ENCODE measurements at places on chromosomes 7 and 10.

GRCh38 chr10:3749011-3749410, 36.0 kb downstream of the KLF6 start:
- no peak for DNase-seq

- no peak for DNase-seq
Observed at GRCh38 chr10:113069595-113069994, 119.5 kb downstream of the TCF7L2 start.

DNA sequence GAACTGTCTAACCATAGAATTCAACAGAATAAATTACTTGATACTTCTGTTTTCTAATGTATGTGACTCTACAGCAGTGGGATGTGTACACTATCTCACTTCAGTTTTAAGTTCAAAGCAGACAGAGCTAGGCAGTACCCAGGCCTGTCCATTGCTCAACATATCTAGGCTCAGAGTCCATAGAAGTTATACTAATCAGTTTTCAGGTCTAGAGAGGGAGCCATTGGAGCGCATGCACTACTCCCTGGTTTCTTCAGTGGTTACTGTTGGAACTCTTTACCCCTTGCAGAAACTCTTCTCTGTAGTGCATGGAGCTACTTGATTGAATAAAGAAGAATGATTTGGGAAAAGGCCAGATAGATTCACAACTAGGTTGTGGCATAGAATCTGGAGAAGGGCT, 4.4 kb downstream of the CD36 start:
- no peak for DNase-seq

DNA sequence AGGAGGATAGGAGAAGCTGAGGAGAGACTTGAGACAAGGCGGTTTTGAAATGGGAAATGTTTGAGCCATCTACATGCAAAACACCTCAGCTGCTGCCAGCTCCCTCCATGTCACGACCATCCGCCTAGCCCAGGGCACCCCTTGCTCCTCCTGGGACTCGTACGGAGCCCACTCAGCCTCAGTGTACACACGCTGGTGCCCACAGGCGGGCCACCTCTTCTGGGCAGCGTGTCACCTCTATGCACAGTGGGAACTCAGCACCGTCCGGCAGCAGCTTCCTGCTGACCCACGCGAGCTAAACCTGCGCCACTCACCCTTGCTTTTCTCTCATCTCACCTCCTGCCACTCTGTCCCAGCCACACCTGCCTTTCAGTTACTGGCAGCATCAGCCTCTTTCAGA, 108.3 kb downstream of the GALNT11 start:
- DNase-seq: no peak

DNA sequence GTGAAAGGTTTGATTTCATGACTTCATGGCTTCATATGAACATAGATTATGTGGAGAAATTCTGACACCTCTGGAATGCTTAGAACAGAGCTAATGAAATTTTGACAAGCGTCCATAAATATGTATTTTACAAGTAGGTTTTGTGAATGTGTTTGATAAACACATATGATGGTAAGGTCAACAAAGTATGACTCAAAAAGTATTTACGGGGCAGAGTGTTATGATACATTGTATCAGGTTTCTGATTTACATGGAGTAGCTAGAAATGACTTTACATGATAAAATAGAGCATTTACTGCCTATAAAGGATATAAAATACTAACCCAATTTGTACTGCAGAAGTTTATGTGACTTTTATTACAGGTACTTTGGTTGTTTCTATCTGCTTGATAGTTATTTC, 206.3 kb downstream of the MDFIC start:
- DNase-seq: no peak

DNA sequence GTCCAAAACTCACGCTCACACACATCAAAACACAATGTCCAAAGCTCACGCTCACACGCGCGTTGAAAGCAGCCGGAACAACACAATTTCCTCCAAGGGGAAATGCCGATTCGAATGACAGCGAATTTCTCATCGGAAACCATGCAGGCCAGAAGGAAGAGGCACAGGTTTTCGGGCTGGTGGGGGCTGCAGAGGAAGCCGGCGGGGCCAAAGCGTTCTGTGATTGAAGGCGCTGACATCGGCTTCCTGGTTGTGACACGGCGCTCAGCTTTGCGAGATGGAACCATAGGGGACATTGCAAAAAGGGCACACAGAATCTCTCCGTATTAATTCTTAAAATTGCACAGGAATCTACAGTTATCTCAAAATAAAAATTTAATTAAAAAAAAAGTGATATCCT, 61.3 kb downstream of the FOXL3 start:
- peak; percentile 74 for DNase-seq

GRCh38 chr7:137545059-137545716, 201.7 kb upstream of the PTN start:
- DNase-seq: no peak

DNA sequence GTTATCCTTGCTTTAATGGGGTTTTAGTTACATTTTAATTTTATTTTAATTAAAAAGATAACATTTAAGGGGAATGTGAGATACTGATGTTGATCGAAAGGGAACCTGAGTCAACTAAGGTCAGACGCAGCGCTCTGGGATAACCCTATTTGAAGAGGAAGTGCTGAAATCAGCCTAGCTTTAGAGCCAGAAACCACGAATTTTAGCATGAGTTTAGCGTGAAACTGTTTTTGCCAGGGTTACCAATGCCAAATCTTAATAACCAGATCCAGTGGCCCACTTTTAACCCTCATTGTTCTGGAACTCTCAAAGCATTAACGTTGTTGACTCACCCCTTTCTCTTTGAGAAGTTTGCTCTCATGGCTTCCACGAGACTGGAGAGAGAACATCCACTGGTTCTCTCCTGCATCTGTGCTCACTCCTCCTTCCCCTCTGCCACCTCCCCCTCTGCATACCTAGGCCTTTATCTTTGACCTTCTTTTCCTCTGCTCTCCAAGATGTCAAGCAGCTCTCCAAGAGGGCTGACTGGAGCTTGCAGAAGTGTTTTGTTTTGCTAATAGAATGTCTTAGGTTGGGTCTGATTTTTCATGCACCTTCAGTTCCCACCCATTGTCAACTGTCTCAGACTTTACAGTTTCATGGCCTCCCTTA, 198.3 kb upstream of the CELF2 start:
- DNase-seq: no peak

DNA sequence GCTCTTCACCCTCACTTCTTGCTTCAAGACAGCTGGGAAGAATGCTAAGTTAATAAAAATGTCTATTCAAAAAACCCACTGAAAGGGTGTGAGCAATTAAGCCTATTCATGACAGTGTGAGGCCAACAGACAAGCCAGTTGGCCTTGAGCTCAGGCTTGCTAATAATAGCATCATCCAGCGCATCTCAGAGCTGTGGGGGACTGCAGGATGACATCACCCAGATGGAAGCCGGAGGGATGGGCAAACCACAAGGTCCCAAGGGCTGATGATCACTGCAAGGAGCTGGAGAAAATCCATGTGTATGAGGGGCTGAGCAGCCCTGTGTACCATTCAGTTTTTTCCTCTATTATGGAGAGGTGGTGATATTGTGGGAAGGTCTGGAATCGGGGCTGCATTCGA, 770.4 kb downstream of the TNS3 start:
- no peak for DNase-seq

DNA sequence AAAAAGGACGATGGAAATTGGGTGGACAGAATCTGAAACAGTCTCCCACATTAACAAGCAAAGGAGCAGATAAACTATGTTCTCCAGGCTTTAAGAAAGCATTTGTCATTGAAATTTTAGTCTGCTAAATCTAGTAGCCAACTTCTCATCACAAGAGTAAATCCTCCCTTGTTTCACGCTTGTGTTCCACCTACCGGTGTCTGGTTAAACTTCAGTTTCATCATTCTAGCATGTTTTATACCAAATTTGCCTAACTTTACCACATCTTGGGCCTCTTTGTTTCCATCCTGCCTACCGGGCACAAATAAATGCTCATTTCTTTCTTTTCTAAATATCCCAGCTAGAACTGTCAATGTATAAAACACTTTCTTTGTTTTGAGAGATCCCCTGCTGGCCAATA, 5.8 kb downstream of the LIPA start:
- no peak for DNase-seq

DNA sequence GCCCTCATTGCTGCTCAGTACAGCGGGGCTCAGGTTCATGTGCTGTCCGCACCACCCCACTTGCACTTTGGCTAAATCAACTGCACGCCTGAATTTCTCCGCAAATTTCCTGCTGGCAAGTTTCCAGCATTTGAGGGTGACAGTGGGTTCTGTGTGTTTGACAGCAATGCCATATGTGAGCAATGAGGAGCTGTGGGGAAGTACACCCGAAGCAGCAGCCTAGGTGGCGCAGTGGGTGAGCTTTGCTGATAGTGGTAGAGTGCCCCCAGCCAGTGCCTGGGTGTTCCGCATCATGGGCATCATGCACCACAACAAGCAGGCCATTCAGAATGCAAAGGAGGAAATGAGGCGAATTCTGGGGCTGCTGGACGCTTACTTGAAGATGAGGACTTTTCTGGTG, 103.9 kb upstream of the POT1 start:
- no peak for DNase-seq
